ENCODE measurements at places on chromosomes 7 and 10.

DNA sequence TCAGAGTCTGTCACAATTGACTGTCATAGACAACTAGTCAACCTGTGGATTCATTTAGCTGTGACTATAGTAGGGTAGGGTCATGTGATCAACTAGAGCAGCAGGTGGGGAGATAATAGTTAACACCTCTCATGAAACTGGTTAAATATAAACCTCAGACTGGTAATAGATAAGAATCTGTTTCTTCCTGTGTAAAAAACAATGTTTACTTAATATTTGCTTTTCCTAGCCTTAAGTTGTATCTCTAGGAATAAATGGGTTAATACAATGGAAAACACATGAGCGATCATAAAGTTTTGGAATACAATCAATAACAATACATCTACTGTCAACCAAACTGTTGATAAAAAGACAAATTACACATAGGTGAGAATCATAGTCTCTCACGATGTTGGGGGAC is 43.4 kb upstream of the ITGB8 start:
- no peaks in the 10 kb centered on the region for H3K27me3 ChIP-seq
- no peak overlapping the region for H3K27ac ChIP-seq
- H3K36me3 ChIP-seq, result no peaks in the 10 kb centered on the region

- H3K27ac ChIP-seq, result no peak overlapping the region
- H3K4me3 ChIP-seq, result no peak overlapping the region
- no peak for DNase-seq
- peaks cover 9% of the 10 kb centered on the region for H3K4me1 ChIP-seq
- H3K36me3 ChIP-seq, result no peaks in the 10 kb centered on the region
Measured at GRCh38 chr10:52318822-52319464, 4.9 kb downstream of the DKK1 start.

GRCh38 chr7:36210291-36210922 is 57.4 kb downstream of the EEPD1 start:
- no peak for DNase-seq
- no peaks in the 10 kb centered on the region for H3K27me3 ChIP-seq
- no peaks in the 10 kb centered on the region for H3K36me3 ChIP-seq
- H3K4me1 ChIP-seq, result peaks cover 31% of the 10 kb centered on the region
- no peak overlapping the region for H3K4me3 ChIP-seq

GRCh38 chr10:71631007-71631861 is 88.3 kb downstream of the C10orf105 start:
- H3K36me3 ChIP-seq, result no peaks in the 10 kb centered on the region
- peaks cover 2% of the 10 kb centered on the region for H3K27me3 ChIP-seq
- no peak overlapping the region for H3K4me3 ChIP-seq
- H3K4me1 ChIP-seq, result no peaks in the 10 kb centered on the region

- no peak overlapping the region for H3K4me3 ChIP-seq
- no peak overlapping the region for H3K27ac ChIP-seq
- no peaks in the 10 kb centered on the region for H3K36me3 ChIP-seq
- no peaks in the 10 kb centered on the region for H3K4me1 ChIP-seq
- no peaks in the 10 kb centered on the region for H3K27me3 ChIP-seq
Measured at GRCh38 chr7:141397236-141398163, 153.7 kb upstream of the AGK start.

- H3K36me3 ChIP-seq, result no peaks in the 10 kb centered on the region
- peaks cover 48% of the 10 kb centered on the region for H3K4me1 ChIP-seq
- H3K4me3 ChIP-seq, result no peak overlapping the region
Measured at GRCh38 chr7:28729727-28730126, 228.4 kb downstream of the TRIL start.

Measured in suprapubic skin (tissue), 4 donors.